ENCODE measurements at places on chromosomes 7 and 10. TPM values are rescaled to one million over a fixed set of nuclear protein-coding genes. Genes with fewer than 3 reads are reported as not detected.

Gene BAMBI
- 73.5 TPM for total RNA-seq

Gene EPO
- 0.25 TPM for total RNA-seq

Gene CLDN3
- total RNA-seq: 12.5 TPM

Gene VKORC1L1
- 16.9 TPM for total RNA-seq

Gene OR2A5
- not detected for total RNA-seq

Gene TMEM139
- 10.8 TPM for total RNA-seq

Gene GPRIN2
- 0.27 TPM for total RNA-seq

Gene SFTPA1
- 0.40 TPM for total RNA-seq

Gene PON1
- 1.6 TPM for total RNA-seq

Gene NUDT13
- 1.9 TPM for total RNA-seq

Gene STMP1
- total RNA-seq: 24.3 TPM

Gene SEC61A2
- 10.6 TPM for total RNA-seq

Gene ACSM6
- not detected for total RNA-seq

- no peak overlapping the region for H3K27ac ChIP-seq
- H3K27me3 ChIP-seq: no peaks in the 10 kb centered on the region
- H3K36me3 ChIP-seq: no peaks in the 10 kb centered on the region
- no peaks in the 10 kb centered on the region for H3K4me1 ChIP-seq
- H3K4me3 ChIP-seq: no peak overlapping the region
- no peak for DNase-seq
Measured at GRCh38 chr10:1873661-1874315, 136.5 kb upstream of the ADARB2 start.

DNA sequence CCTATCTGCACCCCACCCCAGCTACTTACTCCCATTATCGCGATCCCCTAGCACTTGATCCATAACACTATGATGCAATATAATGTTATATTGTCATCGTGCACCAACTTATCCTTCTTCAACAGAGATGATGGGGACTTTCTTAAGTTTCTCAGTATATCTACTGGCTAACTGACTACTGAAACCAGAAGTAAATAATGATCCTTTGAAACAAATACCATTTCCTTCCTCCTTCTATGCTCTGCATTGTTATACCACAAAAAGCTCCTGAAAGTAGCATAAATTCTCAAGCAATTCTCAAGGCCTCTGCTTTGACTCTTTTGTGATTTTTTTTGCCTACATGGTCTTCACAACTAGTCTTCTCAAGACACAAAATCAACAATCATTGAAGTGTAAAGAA lies 68.9 kb downstream of the HTR7 start:
- H3K4me3 ChIP-seq: no peak overlapping the region
- H3K36me3 ChIP-seq: no peaks in the 10 kb centered on the region
- H3K27me3 ChIP-seq: no peaks in the 10 kb centered on the region
- H3K27ac ChIP-seq: no peak overlapping the region
- no peak for DNase-seq

DNA sequence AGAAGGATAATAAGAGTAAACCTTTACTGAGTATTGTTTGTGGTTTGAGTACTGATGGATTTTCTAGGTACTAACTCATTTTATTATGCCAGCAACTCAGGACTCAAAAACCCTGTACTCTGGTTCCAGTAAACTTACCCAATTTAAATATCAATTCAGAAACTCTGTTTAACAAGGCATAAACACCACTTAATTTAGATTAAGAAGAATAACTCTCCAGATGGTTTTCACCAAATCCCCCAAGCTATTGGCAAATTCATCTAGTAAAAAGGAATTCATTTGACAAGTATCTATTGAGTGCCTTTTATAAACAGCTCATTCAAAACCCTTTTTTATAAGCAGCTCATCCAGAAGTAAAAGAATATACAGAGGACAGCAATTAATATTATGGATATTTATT lies 572.4 kb downstream of the PHTF2 start:
- H3K27ac ChIP-seq: no peak overlapping the region
- DNase-seq: no peak
- H3K27me3 ChIP-seq: no peaks in the 10 kb centered on the region
- H3K4me3 ChIP-seq: no peak overlapping the region
- no peaks in the 10 kb centered on the region for H3K4me1 ChIP-seq

GRCh38 chr7:12719141-12719919 lies 31.9 kb downstream of the ARL4A start:
- H3K36me3 ChIP-seq: no peaks in the 10 kb centered on the region
- no peaks in the 10 kb centered on the region for H3K27me3 ChIP-seq
- no peak for DNase-seq
- no peak overlapping the region for H3K27ac ChIP-seq
- H3K4me1 ChIP-seq: peaks cover 6% of the 10 kb centered on the region
- H3K4me3 ChIP-seq: no peak overlapping the region

- no peaks in the 10 kb centered on the region for H3K27me3 ChIP-seq
- no peak overlapping the region for H3K27ac ChIP-seq
- no peaks in the 10 kb centered on the region for H3K36me3 ChIP-seq
- H3K4me1 ChIP-seq: no peaks in the 10 kb centered on the region
Measured at GRCh38 chr7:142567201-142568075, 181.8 kb upstream of the PRSS1 start.

GRCh38 chr7:103996639-103997038 lies 7.2 kb upstream of the RELN start:
- H3K36me3 ChIP-seq: no peaks in the 10 kb centered on the region
- H3K27me3 ChIP-seq: no peaks in the 10 kb centered on the region
- no peak overlapping the region for H3K4me3 ChIP-seq
- DNase-seq: no peak

GRCh38 chr10:101875068-101875688 lies 31.6 kb upstream of the KCNIP2 start:
- no peaks in the 10 kb centered on the region for H3K27me3 ChIP-seq
- H3K4me3 ChIP-seq: no peak overlapping the region
- no peak overlapping the region for H3K27ac ChIP-seq
- DNase-seq: no peak
- H3K36me3 ChIP-seq: no peaks in the 10 kb centered on the region

GRCh38 chr7:112481121-112481736 lies 438 bp downstream of the LSMEM1 start:
- H3K4me3 ChIP-seq: no peak overlapping the region
- DNase-seq: no peak
- H3K27ac ChIP-seq: no peak overlapping the region
- no peaks in the 10 kb centered on the region for H3K36me3 ChIP-seq
- peaks cover 3% of the 10 kb centered on the region for H3K4me1 ChIP-seq

DNA sequence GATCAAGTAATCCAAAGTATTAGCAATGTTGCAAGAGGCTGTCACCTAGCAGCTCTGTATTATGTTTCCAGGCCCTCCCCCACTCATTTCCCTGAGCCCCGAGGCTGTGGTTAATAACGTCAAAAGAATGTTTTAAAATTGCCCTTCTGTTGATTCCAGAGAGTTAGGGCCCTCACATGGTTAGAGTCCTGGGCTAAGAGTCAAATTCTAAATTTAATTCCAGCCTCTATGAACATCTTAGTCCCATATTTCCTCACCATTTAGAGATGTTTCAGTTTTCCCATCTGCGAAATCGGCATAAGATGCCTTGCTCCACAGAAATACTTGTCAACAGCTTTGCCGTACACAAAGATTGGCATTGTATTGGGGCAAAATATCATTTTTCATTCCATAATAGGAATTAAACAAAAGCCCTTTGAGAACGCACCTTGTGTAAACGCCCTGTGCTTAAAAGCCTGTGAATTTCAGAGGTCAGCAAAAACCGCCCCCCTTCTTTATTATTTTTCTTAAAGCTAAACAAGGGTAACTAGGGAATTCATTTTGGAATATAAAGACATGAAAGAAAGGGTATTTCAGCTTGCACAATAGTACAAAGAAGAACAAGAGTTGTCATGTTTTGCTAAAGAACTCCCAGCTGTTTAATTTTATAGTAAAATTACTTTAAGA lies 135.8 kb downstream of the ARID5B start:
- no peak overlapping the region for H3K4me3 ChIP-seq
- peaks cover 2% of the 10 kb centered on the region for H3K4me1 ChIP-seq
- no peaks in the 10 kb centered on the region for H3K27me3 ChIP-seq
- no peaks in the 10 kb centered on the region for H3K36me3 ChIP-seq
- H3K27ac ChIP-seq: peak overlapping the region; percentile 5
- no peak for DNase-seq

- no peaks in the 10 kb centered on the region for H3K27me3 ChIP-seq
- H3K4me1 ChIP-seq: peaks cover 15% of the 10 kb centered on the region
- no peak overlapping the region for H3K27ac ChIP-seq
- no peak for DNase-seq
- H3K4me3 ChIP-seq: no peak overlapping the region
- H3K36me3 ChIP-seq: no peaks in the 10 kb centered on the region
Measured at GRCh38 chr10:35375091-35375765, 38.9 kb downstream of the CCNY start.

GRCh38 chr7:140810830-140811556 lies 113.7 kb downstream of the BRAF start:
- no peak overlapping the region for H3K4me3 ChIP-seq
- DNase-seq: peak; percentile 36
- no peaks in the 10 kb centered on the region for H3K27me3 ChIP-seq
- H3K4me1 ChIP-seq: no peaks in the 10 kb centered on the region
- no peaks in the 10 kb centered on the region for H3K36me3 ChIP-seq
- H3K27ac ChIP-seq: no peak overlapping the region

GRCh38 chr7:105871142-105871541 lies 5.3 kb downstream of the ATXN7L1 start:
- no peaks in the 10 kb centered on the region for H3K36me3 ChIP-seq
- H3K4me3 ChIP-seq: no peak overlapping the region
- no peak overlapping the region for H3K27ac ChIP-seq
- no peak for DNase-seq
- H3K27me3 ChIP-seq: no peaks in the 10 kb centered on the region

DNA sequence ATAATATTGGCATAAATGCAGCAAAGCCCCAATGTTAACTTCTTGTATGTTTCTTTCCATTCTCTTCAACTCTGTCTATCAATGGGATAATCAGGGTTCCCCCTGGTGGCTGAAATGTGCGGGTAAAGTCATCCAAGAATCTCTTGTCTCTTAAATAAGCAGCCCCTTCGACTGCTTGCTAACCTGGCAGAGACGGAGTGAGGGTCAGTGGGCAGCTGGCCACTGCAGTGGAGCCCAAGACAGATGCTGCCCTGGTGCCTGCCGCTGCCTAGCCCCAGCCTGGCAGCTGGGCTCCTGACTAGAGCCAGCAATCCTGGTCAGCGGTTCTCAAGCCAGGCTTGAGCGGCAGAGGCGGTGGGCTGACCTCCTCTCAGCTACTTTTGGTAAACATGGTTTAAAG lies 248.9 kb downstream of the COBL start:
- peak; percentile 42 for DNase-seq
- no peaks in the 10 kb centered on the region for H3K4me1 ChIP-seq
- no peaks in the 10 kb centered on the region for H3K27me3 ChIP-seq

DNA sequence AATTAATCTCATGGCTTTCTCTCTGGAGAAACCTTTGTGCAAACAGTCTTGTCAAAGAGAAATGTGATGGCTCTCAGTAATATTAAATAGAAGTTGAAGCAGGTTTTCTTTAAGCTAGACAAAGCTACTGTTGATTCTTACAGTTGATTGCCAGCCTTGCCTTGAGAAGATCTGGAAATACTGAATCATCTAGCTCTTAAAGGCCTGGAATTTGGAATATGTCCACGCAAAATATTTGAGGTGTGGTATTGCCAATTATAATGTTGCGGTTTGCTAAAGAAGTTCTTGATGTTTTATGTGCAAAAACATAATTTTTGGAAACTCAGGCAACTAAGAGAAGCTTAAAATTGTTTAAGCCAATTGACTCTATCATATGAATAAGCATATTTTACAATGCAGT lies 371.9 kb downstream of the PHF14 start:
- no peak for DNase-seq
- H3K4me1 ChIP-seq: peaks cover 2% of the 10 kb centered on the region
- no peak overlapping the region for H3K4me3 ChIP-seq
- H3K36me3 ChIP-seq: no peaks in the 10 kb centered on the region

DNA sequence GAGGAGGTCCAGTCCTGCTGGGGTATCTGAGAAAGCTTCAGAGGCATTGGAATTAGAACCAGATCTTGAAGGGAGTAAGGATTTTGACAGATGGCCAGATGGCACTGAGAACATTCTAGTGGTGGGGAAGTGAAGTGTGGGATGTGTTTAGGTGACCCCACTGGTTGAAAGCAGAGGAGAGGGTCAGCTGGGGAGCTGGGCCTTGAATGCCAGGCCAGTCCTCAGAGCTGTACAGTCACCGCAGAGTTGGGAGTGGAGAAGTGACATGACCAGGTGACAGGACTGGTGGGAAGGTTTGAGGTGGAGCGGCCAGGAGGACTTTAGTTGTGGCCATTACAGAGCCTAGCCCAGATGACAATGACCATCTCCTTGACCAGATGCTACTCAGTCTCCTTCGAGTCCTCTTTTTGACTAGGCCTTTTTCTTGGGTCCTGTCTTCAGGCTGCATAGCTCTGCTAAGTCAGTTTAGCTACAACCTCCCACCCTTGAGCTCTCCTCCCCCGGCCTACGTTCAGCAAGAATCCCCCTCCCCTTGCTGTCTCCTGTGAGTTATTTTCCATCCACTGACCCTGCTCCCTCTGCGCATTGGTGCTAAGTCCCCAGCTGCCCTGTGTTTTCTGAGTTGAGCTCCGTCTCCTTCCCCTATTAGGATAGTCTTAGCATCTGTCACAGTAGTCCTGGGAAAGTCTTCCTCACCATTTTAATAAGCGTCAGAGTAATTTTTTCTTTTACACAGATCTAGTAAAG lies 56.3 kb downstream of the CCNY start:
- H3K4me1 ChIP-seq: peaks cover 32% of the 10 kb centered on the region
- DNase-seq: no peak
- H3K36me3 ChIP-seq: no peaks in the 10 kb centered on the region
- no peak overlapping the region for H3K27ac ChIP-seq

DNA sequence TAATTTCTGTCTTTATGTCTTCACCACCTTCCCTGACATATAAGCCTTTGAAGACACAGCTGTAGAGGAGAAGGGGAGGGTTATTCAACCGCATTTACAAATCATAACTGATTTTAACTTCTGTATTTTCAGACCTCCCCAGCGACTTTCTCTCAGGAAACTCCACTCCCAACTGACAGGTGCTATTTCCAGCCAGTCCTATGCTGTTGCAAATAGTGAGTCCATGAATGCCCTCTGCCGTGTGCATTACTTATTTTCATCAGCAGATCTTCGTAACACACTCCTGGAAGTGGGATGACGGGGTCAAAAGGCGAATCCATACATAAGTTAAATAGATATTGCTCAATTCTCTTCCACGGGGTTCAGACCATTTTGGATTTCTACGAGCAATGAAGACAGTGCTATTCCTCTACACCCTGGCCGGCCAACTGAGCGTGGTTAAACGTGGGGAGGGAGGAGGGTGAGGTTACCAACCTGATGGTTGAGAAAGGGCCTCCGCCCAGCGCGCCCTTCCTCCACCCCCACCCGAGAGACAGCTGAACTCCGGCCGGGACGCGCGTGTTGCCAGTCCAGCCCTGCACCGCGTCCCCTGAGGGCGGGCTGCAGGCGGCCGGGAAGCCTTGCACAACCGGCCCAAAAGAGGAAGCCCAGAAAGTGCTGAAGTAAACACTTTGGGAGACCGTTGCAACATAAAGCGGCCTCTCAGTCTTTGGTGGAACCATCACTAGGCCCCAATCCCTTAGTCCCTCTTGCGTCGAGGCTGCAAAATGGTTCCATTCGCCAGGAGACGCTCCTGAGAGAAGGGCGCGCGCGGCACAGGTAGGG lies at the start of gene APBB1IP:
Gene APBB1IP (plus strand): TSS at position 705 of the 825 bp plus-strand sequence. CDS start 53,986 bp downstream, outside the sequence.
- no peaks in the 10 kb centered on the region for H3K27me3 ChIP-seq
- H3K4me1 ChIP-seq: no peaks in the 10 kb centered on the region
- no peak for DNase-seq
- no peak within 1 kb of the TSS for H3K4me3 ChIP-seq
- H3K27ac ChIP-seq: no peak within 1 kb of the TSS

Measured in ovary (tissue), 10 donors.